ENCODE measurements at places on chromosomes 11 and 22. TPM values are rescaled to one million over a fixed set of nuclear protein-coding genes. Genes with fewer than 3 reads are reported as not detected.

Gene RAB1B
- 107 TPM for polyA plus RNA-seq

Gene SLC25A1
- 83.2 TPM for polyA plus RNA-seq

Gene DRD4
- polyA plus RNA-seq, result 0.74 TPM

Gene SOX6
- polyA plus RNA-seq, result 17.2 TPM

Gene NNMT
- polyA plus RNA-seq, result 1.9 TPM

Gene HTR3B
- polyA plus RNA-seq, result 0.15 TPM

Gene SGSM1
- polyA plus RNA-seq, result 2.8 TPM

Gene ANO3
- polyA plus RNA-seq, result 0.59 TPM

Gene TRPM5
- polyA plus RNA-seq, result 0.12 TPM

Gene FOLR2
- polyA plus RNA-seq, result 14.5 TPM

DNA sequence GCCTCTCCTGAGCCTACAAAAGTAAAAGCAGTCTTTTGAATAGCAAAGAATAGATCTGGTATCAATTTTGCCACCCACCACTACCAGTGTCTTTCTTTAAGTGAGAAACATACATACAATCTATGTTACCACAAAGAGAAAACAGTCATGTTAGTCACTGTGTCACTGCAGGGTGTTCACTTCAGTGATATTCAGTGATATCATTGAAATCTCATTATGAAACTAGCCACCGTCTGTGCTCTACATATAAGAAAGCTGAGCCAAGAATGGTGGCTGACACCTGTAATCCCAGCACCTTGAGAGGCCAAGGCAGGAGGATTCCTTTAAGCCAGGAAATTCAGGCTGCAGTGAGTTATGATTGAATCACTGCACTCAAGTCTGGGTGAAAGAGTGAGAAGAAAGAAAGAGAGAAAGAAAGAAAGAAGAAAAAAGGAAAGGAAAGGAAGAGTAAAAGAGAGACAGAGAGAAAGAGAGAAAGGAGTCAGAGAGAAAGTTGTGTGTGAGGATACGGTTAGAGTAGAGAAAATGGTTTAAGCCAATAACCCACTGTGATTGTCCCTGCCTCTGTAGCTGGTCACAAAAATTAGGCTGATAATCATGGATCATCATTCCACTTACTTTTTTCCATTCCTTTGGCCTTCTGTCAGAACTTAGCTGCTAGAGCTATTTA lies 847.1 kb downstream of the FAM181B start:
- no peak for DNase-seq

- DNase-seq, result no peak
Observed at GRCh38 chr11:123640677-123641494, 13.5 kb downstream of the SCN3B start.

GRCh38 chr11:35122308-35122707 lies 16.7 kb upstream of the CD44 start:
- DNase-seq, result no peak

GRCh38 chr11:57287884-57288283 lies 36.9 kb downstream of the TNKS1BP1 start:
- DNase-seq, result no peak

GRCh38 chr11:107691000-107691750 lies 20.7 kb downstream of the SLN start:
- DNase-seq, result no peak

DNA sequence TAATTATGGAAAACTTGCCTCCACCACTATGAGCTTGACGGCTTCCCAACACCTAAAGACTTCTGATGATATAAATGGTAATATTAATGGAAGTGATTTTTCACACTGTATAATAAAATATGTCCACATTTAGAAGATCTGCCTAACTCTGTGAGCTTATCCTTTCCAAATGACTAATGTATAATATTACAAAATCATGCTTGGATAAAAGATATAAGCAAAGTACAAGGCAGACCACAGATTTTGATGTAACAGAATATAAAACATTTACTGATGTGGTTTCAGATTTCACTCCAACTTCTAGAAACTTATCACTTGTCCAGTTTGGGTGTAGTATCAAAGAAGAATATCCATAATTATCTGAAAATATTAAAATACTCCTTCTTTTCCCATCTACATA lies 36.9 kb downstream of the GALNT18 start:
- DNase-seq, result no peak

- DNase-seq, result no peak
Observed at GRCh38 chr11:112175599-112175952, 264 bp downstream of the BCO2 start.

GRCh38 chr11:33642461-33643166 lies 58.0 kb downstream of the C11orf91 start:
- no peak for DNase-seq

- no peak for DNase-seq
Observed at GRCh38 chr11:134372536-134372935, 39.5 kb downstream of the B3GAT1 start.

GRCh38 chr11:95339086-95339901 lies 108.3 kb upstream of the SESN3 start:
- no peak for DNase-seq

DNA sequence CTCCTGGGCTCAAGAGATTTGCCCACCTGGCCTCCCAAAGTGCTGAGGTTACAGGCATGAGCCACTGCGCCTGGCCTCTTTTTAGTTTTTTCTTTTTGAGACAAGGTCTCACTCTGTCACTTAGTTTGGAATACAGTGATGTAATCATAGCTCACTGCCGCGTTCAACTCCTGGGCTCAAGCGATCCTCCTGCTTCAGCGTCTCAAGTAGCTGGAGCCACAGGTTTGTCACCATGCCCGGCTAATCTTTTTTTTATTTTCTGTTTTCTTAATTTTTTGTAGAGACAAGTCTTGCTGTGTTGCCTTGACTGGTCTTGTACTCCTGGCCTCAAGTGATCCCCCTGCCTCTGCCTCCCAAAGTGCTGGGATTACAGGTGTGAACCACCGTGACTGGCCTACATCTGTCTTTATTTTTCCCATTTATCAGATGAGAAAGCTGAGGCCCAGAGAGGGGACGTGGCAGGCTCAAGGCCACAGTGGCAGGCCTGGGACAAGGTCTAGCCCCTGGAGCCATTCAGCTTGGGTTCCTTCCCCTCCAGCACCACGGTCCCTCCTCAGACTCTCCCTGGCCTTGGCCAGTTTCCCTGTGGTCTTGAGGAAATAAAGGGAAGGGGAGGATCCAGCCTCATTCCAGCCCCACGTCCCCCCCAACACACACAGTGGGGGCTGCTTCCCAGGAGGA lies 2.8 kb upstream of the KDELR3 start:
- no peak for DNase-seq

- no peak for DNase-seq
Observed at GRCh38 chr11:117761993-117762392, 35.0 kb downstream of the DSCAML1 start.

DNA sequence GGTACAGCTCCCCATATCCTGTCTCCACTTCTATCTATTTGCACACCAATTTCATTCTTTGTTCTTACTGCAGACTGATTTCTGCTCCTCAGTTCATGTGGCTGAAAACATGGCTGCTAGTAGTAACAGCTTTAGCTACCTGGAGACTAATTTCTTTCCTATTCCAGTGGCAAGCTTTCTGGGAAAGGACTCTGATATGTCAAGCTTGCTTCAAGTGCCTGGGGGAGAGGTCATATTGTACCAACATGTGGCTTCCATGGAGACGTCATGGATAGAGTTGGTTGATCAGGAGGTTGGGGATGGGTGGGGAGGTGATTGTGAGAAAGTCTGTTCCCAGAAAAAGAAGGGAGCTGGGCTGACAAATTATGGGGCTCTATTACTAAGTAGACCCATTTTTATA lies 44.9 kb downstream of the ADM start:
- no peak for DNase-seq

DNA sequence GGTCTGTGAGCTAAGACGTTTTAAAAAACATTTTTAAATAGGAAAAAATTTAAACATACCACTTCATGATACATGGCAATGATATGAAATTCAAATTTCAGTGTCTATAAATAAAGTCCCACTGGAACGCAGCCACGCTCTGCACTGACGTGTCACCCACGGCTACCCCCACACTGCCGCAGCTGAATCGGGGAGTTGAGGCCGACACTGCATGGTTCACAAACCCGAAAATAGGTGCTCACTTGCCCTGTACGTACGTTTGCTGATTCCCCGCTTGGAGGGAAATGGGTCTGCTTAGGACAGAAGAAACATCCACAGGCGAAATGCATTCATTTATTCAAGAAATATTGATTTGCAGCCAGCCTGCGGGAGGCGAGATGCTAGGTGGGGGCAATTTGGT lies 1342.3 kb downstream of the TBC1D22A start:
- no peak for DNase-seq

GRCh38 chr11:70164705-70165104 lies 38.4 kb upstream of the FADD start:
- no peak for DNase-seq

- no peak for DNase-seq
Observed at GRCh38 chr22:49073873-49074417, 753.7 kb downstream of the BRD1 start.

DNA sequence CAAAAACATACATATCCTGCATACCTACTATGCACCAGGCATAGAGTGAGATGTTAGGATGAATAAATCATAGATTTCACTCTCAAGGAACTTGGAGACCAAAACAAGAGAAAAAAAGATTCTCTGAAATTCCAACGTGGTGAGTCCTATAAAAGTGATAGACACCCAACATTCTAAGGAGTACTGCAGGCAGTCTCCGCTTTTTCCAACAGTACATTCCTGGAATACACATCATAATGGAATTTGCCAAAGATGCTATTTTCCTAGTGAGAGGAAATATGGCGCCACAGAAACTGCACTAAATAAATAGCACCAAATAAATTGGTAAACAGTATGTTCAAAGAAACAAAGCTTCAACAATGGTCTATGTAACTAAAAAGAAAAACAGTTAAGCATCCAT lies 6.0 kb downstream of the TMEM123 start:
- no peak for DNase-seq

DNA sequence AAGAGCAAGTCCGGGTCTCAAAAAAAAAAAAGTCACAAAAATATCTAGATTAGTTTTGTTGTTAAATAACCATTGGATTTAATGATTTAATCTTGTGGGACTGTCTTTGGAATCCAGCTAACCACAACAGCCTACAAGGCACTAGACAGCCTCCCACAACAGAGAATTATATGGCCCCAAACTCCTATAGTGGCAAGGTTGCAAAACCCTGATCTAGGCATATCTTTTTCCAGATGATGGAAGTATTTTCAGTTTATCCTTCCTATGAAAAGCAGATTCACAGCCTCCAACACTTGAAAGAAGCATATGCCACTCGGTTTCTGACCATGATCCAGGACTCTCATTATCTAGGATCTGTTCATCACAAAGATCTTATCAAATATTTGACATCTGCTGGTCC lies 5.4 kb upstream of the C11orf87 start:
- DNase-seq, result no peak

GRCh38 chr11:109851780-109852390 lies 241.3 kb upstream of the ZC3H12C start:
- DNase-seq, result no peak

GRCh38 chr22:17985606-17986005 lies 38.8 kb downstream of the MICAL3 start:
- DNase-seq, result no peak

DNA sequence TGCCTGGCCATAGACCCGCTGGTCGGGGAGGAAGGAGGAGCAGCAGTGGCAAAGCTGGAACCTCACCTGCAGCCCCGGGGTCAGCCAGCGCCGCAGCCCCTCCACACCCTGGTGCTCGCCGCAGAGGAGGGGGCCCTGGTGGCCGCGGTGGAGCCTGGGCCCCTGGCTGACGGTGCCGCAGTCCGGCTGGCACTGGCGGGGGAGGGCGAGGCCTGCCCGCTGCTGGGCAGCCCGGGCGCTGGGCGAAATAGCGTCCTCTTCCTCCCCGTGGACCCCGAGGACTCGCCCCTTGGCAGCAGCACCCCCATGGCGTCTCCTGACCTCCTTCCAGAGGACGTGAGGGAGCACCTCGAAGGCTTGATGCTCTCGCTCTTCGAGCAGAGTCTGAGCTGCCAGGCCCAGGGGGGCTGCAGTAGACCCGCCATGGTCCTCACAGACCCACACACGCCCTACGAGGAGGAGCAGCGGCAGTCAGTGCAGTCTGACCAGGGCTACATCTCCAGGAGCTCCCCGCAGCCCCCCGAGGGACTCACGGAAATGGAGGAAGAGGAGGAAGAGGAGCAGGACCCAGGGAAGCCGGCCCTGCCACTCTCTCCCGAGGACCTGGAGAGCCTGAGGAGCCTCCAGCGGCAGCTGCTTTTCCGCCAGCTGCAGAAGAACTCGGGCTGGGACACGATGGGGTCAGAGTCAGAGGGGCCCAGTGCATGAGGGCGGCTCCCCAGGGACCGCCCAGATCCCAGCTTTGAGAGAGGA lies 11.9 kb downstream of the TMEM121B start:
- no peak for DNase-seq

GRCh38 chr11:37972691-37973090 lies 1374.7 kb upstream of the RAG2 start:
- no peak for DNase-seq

GRCh38 chr11:26093206-26093605 lies 238.7 kb upstream of the ANO3 start:
- DNase-seq, result no peak

DNA sequence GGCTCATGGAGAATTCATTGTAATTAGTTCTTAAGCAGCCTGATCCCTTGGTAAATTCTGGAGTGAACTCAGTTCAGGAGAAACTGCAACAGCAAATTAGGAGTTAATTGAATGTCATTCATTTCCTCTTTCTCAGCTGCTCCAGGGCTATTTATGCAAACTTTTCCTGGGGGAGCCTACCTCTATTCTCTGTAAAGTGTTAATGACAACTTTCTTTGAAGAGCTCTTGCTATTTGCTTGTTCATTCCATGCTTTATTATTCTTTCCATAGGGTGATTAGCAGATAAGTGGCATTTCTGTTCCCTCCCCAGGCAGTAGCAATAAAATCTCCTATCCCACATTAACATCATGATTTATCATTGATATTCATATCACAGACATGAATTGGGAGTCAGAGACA lies 267.6 kb upstream of the DDI1 start:
- DNase-seq, result no peak

GRCh38 chr11:72333661-72334060 lies 89.7 kb upstream of the PHOX2A start:
- no peak for DNase-seq

DNA sequence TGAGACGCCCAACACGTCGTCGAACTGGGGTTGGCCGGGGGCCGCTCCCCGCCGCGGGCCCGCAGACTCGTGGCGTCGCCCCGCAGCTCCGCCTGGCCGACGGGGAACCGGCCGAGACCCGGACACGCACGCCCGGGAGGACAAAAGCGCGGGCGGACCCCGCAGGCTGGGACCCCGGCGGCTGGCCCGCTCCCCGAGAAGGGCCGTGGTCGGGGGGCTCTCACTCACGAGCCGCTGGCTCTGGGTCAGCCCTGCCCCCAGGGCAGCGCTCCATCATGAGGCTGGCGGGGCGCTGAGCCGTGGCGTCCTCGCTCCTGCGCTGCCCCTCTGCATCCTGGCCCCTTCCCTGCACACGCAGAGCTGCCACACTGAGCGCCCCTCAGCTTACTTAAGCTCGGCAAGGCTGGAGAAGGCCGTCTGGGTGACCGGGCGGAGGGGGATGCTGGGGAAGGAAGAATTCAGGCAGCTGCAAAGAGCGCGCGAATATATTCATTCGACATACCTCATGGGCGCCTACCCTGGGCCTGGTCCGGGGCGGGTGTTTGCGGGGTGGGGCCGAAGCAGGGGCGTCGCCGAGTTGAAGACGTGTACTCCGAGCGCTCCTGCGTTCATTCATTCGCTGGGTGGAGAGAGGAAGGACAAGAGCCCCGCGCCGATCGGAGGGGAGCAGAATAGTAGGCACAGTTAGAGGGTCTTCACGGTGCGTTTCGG lies 579 bp upstream of the CYB5R2 start:
- DNase-seq, result peak; percentile 46

GRCh38 chr22:50523806-50524675 lies 1.4 kb downstream of the SCO2 start:
- no peak for DNase-seq

- DNase-seq, result no peak
Observed at GRCh38 chr11:7449841-7450214, 35.5 kb upstream of the OLFML1 start.
